ENCODE measurements at places on chromosomes 13 and 19.

GRCh38 chr19:13788991-13789390 lies 6.3 kb upstream of the ZSWIM4 start:
- no peak for DNase-seq

DNA sequence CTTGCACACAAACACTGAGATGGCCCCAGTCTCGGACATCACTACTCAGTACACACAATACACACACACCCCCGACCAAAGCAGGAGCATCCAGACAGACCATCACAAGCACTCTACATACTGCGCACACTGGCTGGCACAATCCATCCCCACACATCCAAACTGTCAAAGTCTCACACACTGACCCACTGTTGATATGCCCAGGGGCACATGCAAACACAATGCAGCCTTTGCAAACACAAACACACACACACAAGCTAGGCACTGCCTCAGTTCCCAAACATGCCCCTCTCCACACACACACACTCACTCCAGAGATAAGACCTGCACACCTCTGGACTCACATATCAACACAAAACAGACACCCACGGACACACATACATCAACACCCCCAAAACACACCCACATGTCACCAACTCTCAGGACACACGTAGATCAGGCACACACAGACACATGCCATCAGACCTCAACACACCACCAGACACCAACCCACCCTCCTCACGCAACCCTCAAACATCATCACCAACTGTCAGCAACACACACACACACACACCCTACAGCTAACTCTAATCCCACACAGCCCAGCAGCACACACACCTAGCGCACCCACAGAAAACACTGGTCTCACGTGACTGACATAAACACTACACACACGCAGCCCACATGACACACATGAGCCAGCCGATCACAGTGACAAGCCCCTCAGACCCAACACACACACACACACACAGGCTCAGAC lies 1.9 kb downstream of the BBC3 start:
- DNase-seq: peak; percentile 36

DNA sequence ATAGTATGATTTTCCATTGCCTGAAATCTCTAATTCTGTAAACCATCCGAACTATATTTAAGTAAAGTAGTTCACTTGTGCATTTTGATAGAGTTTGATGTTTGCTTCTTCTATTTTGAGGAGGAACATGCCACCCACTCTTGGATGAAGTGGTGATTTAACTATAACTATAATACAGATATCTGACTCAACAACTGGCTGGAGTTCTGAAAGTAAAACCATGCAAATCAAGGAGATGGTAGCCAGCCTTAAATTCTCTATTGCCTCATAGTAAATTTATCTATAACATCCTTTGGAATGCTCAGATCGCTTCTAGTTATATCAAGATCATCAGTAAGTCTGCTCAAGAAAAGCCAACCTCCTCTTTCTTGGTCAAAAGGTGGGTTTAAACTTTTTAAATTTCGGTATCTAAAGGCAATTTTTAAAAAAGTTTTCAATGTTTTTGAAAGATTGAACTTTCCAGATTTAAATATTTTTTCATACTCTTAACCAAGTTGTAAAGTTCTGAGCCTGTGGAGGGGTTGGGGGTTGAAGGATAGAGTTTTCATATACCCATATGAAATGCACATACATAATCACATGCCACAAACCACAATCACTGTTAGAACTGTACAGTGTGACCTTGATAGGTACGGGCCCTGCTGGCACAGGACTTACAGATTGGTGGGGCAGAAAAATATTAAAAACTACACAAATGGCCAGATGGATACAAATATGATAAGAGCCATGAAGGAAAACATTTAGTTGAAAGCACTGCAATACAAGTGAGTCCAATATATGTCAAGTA lies 90.5 kb upstream of the RFC3 start:
- no peak for DNase-seq

DNA sequence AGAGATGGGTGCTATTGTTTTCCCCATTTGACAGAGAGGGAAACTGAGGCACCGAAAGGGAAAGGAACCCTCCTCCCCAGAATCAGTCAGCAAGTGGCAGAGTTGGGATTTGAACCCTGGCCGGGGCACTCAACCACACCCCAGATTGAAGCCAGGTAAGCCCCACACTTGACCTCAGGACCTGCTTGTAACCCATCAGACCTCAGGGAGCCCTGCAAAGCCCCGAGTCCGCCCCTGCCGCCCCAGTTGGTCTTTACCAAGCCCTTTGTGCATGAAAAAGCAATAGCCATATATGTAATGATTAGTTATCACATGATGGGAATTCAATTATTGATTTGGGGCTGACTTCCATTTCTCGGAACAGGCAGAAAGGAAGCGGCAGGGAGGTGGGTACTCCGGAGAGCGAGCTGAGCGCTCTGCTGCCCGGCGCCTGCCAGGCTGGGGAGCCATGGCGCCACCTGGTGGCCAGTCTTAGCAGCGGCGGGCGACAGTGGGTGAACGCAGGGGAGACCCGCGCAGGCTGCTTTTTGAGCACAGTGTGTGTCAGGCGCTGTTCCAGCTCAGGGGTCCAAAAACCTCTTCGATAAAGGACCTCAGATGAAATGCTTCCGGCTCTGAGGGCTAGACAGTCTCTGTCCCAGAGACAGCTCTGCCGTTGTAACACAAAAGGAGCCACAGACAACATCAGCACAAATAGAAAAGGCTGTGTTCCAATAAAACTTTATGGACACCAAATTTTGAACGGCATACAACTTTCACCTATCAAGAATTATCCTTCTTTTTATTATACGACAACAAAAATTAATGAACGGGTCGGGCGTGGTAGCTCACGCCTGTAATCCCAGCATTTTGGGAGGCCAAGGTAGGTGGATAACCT lies 82.9 kb upstream of the CACNA1A start:
- DNase-seq: peak; percentile 84

DNA sequence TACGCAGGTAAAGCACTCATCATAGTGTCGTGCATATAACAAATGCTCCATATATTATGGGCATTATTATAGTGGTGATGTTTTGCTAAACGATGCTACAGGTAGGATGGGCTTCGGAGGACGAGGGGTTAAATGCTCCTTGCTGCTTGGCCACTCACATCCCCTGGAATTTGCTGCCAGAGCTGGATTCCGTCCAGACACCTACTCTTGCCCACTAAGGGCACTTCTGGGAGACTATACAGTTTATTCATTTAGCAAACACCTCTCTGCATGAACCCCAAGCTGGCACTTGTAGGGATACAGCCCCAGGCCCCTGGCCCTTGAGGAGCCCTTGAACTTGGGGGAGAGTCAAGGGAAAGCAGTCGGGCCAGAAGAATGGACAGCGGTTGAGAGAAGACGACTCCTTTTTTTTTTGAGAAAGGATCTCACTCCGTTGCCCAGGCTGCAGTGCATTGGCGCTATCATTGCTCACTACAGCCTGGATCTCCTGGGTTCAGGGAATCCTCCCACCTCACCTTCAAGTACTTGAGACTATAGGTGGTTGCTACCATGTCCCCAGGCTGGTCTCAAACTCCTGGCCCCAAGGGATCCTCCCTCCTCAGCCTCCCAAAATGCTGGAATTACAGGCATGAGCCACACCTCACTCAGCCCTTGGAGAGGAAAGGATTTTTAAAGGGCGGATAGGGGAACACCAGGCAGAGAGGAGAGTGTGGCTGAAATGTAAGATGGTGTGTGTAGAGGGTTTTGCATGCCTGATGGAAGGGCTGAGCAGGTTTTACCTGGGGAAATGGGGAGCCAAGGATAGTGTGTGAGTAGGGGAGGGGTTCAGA lies 1.1 kb upstream of the MRPL34 start:
- DNase-seq: no peak

All from stimulated activated CD4-positive, alpha-beta T cell treated with anti-CD3 and anti-CD28 coated beads, Interleukin-4, amount 100 ng/mL, for 24 hours (primary cell).